ENCODE measurements at places on chromosomes 4 and X.

GRCh38 chrX:43969504-43970501 lies 3.4 kb downstream of the NDP start:
- no peak for DNase-seq

GRCh38 chrX:121455890-121456289 lies 408.5 kb downstream of the GLUD2 start:
- DNase-seq, result no peak

DNA sequence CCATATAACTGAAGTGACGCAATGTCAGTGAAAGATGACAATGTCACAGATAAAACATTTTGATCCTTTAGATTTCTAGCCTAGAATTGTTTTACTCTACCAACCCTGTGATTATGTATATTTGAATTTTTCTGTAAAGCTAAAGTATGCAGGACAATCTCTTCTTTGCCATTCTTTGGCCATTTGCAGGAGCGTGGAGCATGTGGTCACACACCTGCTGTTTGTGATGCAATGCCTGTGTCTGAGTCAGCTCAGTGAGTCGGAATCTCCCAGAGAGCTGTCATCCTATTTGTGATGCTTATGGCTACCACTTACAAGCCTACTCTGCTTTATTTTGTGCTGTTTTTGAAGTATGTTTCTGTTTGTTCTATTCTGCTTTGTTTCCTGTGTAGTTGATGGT lies 214.5 kb downstream of the NAF1 start:
- DNase-seq, result no peak

DNA sequence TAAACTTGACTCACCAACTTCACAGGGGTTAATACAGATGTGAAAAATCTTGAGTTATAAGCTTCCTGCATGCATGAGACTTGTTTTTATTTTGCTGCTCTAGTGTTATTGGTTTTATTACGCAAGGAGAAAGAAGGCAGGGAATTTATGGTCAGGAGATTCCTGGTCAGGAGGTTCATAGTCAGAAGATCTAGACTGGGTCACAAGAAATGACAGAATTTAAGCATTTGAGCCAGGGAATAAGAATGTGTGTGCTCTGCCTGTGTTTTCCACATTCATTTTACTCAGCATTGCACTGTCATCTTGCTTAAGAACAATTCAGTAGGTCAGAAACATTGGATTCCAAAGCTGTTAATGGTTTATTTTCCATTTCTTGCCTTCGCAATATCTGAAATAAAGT lies 2522.1 kb downstream of the ARAP2 start:
- no peak for DNase-seq

DNA sequence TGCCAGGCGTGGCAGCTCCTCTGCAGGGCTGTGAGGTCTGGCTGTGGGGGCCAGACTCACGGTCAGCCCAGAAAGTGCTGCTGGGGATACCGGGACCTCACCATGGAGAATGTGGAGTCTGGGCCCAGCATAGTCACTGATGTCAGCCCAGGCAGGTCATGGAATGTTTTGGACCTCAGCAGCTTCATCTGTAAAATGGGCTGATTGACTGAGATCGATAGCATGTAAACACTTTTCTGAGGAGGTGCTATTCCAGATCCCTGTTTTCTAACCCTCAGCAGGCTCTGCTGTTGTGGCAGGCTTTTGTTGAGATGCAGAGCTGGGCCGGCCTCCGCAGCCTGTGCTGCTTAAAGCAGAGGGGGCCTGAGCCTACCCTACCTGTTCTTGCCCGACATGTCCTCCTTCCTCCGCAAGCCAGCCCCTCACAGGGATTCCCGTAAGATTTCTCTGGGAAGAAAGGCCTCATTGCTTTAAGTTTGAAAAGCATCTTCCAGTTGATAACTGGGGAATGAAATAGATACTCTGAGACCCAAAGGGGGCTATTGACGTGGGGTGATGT lies 38.3 kb upstream of the HGFAC start:
- DNase-seq, result no peak

GRCh38 chr4:89837993-89838390 lies 1.0 kb upstream of the SNCA start:
- DNase-seq, result no peak

DNA sequence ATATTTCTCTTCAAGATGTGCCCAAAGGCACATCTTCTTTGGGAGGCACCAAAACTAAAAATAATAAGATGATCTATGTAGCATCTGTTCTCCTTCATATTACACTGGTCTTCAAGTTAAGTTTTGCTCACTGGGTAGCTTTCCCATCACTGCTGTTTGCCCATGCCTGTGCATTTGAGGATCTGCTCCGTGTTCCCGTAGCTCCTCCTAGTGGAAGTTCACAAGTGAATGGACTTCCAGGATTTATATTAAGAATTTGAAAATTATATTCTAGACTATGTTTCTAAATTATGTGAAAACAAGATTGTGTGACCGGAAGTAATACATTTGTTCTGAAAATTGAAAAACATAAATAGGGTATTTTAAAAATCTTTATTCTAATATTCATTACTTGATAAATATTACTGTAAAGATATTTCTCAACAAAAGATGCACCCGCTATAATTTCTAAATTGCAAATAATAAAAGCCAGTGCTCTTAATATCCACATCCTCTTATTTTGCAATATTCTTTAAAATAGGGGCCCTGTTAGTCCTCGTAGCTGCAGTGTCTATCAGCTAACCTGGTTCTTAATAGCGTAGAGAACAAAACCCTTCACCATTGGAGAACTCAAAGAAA lies 147.7 kb downstream of the RBM46 start:
- no peak for DNase-seq

DNA sequence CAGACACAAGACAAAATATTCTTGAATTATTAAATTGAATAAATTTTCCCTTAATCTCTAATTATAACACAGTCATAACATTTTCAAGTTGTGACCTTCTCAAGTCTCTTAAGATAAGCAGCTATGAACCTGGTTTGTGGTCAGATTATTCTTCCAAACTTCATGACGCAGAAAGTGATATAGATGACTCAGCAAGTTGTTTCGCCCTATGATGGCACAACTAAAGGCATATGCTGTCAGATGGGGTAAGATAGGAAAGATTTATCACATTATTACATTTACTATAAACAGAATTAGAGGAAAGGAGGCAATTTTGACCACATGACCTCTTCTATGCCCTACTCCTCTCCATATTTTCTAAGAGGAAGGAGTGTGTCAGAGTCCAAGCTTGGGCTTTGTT lies 4.6 kb upstream of the DCAF12L2 start:
- DNase-seq, result no peak

DNA sequence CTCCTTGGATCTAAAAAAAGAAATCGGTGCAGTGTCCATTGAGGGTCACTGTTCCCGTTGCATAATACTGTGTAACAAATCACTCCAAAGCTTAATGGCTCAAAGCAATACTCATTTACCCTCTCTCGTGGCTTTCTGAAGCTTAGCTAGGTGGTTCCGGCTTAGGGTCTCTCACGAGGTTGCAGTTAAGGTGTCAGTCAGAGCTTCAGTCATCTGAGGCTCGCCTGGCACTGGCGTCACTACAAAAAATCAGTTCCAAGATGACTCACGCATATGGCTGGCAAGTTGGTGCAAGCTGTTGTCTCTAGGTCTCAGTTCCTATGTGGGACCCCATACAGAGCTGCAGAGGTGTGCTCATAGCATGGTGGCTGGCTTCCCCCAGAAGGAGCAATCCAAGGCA lies 91.0 kb downstream of the BEND2 start:
- no peak for DNase-seq

GRCh38 chr4:108224611-108225053 lies 55.9 kb upstream of the LEF1 start:
- DNase-seq, result no peak

DNA sequence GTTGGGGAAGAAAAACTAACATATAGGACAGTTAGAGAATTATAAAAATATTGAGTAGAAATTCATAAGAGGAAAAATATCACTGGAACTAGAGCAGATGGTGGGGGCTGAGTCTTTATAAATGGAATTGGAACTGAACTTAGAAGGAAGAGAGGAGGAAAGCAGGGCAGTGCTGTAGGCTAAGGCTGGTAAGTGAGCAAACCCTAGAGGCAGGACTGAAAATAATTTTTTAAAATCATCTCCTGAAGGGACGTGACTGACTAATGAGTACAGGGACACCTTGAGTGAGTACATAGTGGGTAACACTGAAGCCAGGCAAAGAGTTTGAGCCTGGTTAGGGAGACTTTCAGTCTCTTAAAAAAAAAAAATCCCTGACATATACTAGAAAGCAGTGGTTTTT lies 63.3 kb downstream of the GALNT7 start:
- DNase-seq, result no peak

GRCh38 chr4:112953262-112953661 lies 96.2 kb upstream of the ANK2 start:
- no peak for DNase-seq

- no peak for DNase-seq
Measured at GRCh38 chrX:148914783-148915182, 414.4 kb downstream of the AFF2 start.

- no peak for DNase-seq
Measured at GRCh38 chr4:47215759-47216158, 184.4 kb downstream of the GABRB1 start.

GRCh38 chrX:7280520-7280919 lies 132.6 kb upstream of the PUDP start:
- no peak for DNase-seq

DNA sequence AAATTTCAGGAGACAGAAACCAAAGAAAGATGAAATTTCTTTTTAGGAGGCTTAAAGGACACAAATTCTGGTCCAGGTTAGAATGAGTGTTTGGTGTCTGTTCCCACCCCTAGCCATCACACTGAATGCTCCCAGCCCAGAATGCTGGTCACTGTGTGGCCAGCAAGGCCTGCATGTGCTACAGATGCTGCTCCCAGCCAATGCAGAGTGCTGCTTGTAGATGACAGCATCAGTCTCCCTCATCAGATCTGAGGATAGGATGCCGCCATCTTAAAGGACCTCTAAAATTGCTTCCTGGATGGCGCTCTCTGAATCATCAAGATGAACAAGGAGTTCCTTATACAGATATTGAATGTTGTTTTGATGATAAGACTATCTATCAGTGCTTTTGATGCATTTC lies 17.9 kb upstream of the UBA6 start:
- no peak for DNase-seq

DNA sequence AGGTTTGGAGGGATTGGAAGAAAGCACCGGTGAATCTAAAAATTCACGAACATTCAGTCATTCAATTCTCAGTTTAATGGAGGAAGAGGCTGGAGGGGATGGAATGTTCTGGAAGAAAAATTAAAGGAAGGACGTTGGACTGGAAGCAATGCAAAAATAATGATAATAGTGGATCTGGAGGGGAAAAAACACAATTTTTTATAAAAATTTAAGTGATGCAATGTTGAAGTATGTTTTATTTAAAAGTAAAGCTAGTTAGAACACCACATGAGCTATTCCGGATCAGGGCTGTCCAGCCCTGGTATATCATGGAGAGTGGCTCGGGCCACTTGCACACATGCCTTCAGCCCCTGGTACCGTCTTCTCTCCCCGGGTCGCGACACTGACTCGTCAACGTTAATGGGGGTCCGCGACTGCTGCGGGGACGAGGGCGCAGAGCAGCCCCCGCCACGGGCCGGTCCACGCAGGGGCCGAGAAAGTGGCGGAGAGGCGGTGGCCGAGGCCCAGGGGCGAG lies 204.6 kb downstream of the TENM3 start:
- DNase-seq, result no peak

DNA sequence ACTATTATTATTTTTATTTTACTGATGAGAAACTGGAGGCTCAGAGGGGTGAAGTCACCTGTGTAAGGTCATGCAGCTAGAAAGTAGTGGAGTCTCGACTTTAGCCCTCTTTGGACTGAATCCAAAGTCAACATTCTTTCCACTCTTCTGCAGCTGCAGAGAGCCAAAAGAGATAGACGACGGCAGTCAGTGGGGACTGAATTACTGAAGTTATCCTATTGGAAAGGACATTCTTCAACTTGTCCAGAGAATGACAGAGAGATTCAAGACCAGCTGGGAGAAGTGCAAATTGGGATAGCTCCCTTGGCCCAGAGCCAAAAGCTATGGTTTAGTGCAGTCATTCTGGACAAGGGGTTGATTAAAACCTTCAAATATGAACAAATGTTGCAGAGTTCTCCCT lies 42.5 kb downstream of the VGLL1 start:
- DNase-seq, result no peak

GRCh38 chr4:8308856-8309771 lies 39.6 kb downstream of the HTRA3 start:
- DNase-seq, result no peak

DNA sequence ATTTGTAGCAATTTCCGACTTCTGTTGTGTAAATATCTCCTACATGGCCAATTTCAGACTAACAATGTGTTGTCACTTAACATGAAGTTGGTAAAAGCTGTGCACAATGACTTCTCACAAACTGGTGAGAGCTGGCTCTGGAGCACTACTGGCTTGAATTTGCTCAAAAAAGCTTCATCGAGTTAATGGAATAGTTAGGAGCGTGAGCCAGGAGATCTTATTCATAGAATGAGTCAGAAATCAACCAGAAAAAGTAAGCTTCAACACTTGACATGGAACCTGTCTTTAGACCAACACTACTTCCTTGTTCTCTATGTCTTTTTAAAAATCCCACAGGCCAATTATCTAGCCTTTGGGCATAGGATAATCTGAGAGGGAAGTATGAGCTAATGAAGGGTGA lies 7.9 kb upstream of the CHRDL1 start:
- no peak for DNase-seq

DNA sequence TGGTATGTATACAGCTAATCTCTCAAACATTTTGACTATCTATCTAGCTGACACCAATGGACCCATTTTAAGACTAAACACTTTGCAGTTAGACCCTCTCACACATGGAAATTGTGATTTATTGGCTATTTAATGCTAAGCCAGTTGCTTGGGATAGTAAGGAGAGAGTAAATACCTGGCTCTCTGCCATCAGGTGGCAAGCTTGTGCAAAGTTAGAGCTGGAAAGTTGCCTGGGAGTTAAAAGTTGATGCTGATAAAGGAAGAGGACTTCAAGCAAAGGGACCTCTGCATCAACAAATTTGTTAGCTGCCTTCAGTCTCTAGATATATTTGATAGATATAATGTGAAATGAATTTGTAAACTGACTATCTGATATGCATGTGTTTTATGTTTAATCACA lies 61.1 kb downstream of the PACRGL start:
- DNase-seq, result no peak

GRCh38 chrX:152899874-152900719 lies 2.2 kb downstream of the ZNF185 start:
- DNase-seq, result no peak

DNA sequence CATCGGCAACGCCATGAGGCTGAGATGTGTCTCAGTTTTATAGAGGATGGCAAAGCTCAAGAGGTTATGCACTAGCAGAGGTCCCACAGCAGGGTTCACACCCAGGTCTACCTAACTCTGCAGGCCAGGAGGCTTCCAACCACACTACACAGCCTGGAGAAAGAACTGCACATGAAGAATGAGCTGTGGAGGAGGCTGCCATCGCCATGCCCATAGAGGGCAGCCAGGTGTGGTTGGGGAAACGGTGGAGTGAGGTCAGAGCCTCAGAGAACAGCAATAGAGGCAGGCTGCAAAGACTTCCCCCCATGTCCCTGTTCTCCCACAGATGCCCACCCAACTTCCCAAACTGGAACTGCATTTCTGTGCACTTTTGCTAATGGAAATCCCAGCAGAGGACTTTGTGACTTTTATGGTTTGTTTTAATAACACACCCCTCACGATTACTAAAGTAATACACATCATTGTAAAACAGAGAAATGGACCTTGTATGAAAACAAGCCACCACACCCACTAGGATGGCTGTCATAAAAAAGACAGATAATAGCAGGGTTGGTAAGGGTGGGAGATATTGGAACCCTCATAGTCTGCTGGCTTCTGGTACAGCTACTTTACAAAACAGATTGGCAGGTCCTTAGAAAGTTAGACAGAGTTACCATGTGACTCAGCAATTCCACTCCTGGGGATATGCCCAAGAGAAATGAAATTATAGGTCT lies 58.9 kb upstream of the PROM1 start:
- no peak for DNase-seq

All from stimulated activated CD8-positive, alpha-beta memory T cell treated with anti-CD3 and anti-CD28 coated beads, Interleukin-15, amount 100 ng/mL, for 4 hours (primary cell).